ENCODE measurements at places on chromosomes 4 and X.

GRCh38 chr4:95505151-95505550 lies 43.6 kb downstream of the UNC5C start:
- no peak for DNase-seq

GRCh38 chr4:98659106-98659592 lies 738 bp upstream of the TSPAN5 start:
- peak; percentile 57 for DNase-seq

GRCh38 chrX:66919280-66919832 lies 280.5 kb upstream of the EDA2R start:
- DNase-seq = no peak

DNA sequence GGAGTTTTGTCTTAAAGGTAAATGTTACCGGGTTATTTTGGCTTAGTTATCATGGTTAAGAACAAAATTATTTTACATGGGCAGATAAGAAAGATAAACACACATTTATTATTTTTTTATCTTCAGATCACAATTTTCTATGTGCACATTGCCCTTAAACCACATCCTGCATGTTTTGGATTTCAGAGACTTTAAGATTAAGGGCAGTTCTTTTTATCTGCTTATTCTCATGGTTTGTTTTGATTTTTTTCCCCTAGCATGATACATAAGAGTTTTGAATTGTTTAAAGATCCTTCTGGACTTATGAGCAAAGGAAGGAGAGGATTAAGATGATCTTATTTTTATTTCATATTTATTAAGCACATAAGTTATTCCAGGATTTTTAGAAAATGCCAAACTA lies 190.1 kb upstream of the BMP3 start:
- no peak for DNase-seq

- no peak for DNase-seq
These were observed 48.4 kb upstream of the PRPS1 start for GRCh38 chrX:107579956-107580355.

DNA sequence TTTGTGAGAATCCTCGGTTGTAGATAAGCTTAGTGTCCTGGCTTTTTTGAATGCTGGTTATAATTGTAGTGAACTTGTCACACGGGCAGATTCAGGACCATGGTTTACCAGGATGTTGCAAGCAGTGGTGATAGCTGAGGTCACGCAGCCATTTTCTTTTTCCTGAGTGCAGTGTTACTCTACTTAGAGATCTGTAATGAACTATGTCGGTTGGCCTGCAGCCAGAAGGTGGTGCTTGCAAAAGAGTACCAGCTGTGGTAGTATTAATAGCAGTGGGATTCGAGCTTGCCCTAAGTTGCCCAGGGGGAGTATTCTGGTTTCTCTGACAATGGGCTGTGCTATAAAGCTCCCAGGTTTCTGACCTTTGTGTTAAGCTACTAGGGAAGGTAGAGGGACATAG lies 368.9 kb downstream of the SLITRK2 start:
- no peak for DNase-seq

GRCh38 chr4:168200685-168201084 lies 108.3 kb downstream of the ANXA10 start:
- DNase-seq = no peak

GRCh38 chr4:125440814-125441213 lies 126.1 kb downstream of the FAT4 start:
- DNase-seq = no peak

DNA sequence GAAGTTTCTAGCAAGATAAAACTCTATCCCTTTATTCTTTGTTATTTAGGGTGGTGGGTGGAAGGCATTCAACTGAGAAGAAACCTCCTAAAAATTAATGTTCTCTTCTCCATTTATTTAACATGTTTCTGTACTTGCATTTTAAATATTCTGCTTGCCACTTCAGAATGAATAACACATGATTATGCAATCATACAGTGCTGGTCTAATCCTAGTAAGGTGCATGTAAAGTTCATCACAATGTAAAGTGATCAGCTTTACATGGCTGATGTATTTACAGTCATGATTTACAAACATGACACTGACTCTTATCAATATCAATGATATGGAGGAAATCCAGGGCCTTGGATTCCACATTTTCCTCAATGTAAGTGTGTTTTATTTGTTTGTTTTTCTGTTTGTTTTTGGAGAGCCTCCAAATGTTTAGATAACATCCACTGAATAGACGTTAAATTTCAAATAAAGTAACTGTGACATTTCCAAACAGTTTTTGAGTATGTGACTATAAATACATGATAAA lies 342.1 kb upstream of the CTSO start:
- DNase-seq = no peak

GRCh38 chrX:39501822-39502221 lies 595.9 kb downstream of the BCOR start:
- no peak for DNase-seq

DNA sequence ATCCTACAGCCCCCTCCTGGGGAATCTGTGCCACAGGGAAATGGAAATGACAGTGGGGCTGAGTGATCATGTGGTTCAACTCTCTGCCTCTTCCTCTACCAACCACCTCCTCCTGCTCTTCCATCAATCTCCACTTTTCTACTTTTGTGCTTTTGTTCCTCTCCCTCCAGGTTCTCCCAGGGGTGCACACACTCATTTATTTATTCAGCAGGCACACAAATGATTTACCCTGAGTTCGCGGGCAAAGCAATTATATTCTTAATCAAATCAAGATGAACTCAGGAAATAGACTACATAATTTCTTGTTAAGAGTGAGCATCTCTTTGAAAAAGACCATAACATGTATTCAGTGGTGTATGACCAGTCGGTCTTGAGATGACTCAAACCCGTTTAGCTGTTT lies 69.2 kb downstream of the VCX3A start:
- DNase-seq = no peak

- no peak for DNase-seq
These were observed 489.4 kb upstream of the MAGEB18 start for GRCh38 chrX:25648790-25649189.

DNA sequence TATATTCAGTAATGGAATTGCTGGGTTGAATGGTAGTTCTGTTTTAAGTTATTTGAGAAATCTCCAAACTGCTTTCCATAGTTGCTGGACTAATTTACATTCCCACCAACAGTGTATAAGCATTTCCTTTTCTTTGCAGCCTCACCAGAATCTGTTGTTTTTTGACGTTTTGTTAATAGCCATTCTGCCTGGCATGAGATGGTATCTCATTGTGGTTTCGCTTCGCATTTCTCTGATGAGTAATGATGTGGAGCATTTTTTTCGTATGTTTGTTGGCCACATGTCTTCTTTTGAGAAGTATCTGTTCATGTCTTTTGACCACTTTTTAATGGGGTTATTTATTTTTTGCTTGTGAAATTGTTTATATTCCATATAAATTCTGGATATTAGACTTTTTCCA lies 13.6 kb upstream of the MAGED4B start:
- no peak for DNase-seq

DNA sequence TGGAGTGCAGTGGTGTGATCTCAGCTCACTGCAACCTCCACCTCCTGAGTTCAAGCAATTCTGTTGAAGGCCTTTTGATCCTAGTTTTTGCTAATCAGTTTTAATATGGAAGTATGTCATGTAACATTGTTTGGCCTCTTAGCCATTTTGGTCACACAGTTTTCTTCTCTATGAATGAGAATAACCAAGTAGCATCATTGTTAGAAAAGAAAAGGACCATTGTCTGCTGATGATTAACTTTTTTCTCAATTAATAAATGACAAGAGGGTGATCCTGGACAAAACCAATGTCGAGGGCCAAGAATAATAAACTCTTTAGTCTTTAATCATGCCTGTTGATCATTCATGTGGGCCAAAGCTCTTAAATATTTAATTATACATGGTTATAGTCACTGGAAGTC lies 289.3 kb upstream of the MAGEB2 start:
- DNase-seq = no peak

DNA sequence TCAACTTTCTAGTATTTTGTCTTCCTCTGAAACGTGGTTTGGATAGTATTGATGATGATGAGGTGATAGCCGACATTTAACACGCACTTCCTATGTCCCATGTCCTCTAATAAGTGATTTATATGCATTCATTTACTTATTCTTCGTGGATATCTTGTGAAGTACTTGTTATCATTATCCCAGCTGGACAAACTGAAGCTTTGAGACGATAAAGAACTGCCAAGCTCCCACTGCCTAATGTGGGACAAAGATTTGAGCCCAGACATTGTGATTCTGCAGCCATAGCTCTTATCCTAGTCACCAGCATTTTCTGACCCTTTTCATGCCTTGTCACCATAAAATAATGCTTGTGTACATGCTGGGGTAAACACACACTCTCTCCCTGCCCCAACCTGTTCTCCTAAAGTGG lies 92.5 kb downstream of the RAPGEF2 start:
- DNase-seq = no peak

GRCh38 chrX:53223068-53223693 lies 1.8 kb downstream of the KDM5C start:
- peak; percentile 6 for DNase-seq

GRCh38 chr4:138669479-138670315 lies 345.9 kb upstream of the NOCT start:
- peak; percentile 15 for DNase-seq

DNA sequence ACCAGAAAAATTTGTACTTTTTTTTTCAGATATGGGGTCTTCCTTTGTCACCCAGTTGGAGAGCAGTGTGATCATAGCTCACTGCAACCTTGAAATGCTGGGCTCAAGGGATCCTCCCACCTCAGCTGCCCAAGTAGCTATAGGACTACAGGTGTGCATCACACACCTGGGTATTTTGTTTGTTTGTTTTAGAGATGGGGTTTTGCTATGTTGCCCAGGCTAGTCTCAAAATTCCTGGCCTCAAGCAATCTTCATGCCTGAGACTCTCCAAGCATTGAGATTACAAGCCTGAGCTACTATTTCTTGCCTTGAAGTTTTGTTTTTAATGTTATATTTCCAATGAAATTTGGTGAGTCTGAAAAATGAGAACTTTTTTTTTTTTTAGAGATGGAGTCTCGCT lies 847.8 kb downstream of the TRIML1 start:
- DNase-seq = no peak

GRCh38 chrX:83145876-83146275 lies 362.2 kb upstream of the POU3F4 start:
- DNase-seq = no peak

DNA sequence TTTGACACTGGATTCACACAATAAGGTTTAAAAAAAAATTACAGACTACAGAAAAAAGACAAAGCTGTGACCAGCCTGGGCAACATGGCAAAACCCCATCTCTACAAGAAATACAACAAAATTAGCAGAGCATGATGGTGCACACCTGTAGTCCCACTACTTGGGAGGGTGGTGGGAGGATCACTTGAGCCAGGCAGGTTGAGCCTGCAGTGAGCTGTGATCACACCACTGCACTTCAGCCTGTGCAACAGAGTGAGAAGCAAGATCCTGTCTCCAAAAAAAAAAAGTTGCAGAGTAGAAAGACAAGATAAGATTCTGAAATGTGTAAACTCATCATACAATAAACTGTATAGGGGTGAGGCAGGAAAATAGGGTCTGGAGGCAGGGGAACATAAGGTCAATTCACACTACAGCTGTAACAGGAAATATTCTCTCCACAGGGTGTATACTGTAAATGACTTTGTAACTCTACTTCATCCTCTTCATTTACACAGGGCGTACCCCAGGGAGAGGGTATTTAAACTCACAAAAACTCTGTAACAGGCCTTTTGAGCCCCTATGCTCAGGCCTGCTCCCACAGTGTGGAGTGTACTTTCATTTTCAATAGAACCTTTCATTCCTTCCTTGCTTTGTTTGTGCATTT lies 112.6 kb upstream of the MAPK10 start:
- no peak for DNase-seq

DNA sequence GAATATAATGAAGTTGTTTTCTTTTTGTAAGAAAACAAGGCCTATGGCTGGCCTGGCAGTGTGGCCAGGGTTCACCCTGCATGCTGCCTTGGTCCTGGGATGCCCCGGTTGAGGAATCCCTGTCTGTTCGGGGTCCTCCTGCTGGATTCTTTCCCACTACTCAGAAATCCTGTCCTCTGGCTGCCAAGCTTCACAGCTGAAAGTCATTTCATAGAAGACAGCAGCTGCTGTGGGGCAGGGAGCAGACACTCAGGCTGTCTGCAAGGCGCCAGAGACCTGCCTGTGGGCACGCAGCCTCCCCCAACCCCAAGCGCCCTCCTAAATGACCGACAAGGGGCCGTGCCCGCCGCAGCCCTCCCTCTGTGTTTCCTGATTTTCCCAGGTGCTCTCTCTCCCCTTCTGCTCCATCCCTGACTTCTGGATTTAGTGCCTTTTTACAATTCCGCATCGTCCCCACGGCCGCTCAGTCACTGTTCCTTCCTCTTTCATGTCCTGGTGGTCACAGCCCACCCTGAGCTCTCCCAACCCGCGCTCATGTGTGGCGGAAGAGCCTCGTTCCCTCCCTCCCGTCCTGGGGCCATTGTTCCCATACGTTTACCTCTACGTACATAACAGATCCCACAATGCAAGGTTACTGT lies 27.5 kb downstream of the ZFYVE28 start:
- no peak for DNase-seq

DNA sequence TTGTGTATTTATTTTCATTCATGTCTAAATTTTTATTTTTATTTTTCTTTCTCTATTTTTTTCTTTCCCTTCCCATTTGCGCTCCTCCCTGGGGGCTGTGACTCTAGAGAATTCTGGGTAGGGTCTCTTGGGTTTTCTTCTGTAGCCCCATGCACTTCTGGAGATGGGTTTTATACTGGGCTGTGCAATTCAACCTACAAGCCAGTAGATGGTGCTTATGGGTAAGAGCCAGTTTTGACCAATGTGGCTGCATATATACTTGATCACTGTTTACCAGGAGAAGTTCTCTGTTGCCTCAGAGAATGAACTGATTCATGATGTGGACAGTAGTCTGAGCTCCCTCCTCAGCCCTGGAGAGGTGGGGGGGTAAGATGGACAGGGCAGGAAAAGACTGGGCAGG lies 614.6 kb downstream of the PCDH19 start:
- DNase-seq = no peak

DNA sequence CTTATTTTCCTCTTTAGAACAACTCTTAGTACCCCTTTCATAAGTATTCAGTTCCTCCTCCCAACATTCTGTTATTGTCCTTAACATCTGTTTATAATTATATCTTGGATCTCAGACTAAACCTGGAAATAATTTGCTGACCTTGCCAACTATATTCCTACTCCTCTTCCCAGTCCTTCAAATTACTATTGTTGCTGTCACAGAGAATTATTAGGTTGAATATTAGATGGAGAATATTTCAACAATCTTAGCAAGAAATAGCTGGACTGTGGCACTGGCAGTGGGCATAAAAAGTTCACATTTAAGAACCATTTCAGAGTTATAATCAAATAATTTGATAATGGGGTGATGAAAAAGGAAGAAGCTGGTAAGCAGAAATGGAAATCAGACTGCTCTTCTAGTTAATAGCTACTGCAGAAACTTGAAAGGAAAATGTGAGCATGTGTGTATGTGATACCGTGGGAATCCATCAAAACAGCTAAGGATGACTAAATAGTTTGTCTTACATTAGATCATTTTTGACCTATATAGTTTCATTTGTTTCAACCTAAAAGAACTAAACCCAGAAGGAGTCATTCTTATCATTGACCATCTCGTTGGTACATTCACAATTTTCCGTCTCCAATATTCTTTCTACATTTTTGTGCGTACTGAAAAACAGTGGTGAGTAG lies 43.3 kb upstream of the PRDM8 start:
- DNase-seq = peak; percentile 33
